ENCODE measurements at places on chromosomes 1 and 21.

GRCh38 chr1:210321552-210321951, 7.2 kb upstream of the HHAT start:
- no peak for DNase-seq

DNA sequence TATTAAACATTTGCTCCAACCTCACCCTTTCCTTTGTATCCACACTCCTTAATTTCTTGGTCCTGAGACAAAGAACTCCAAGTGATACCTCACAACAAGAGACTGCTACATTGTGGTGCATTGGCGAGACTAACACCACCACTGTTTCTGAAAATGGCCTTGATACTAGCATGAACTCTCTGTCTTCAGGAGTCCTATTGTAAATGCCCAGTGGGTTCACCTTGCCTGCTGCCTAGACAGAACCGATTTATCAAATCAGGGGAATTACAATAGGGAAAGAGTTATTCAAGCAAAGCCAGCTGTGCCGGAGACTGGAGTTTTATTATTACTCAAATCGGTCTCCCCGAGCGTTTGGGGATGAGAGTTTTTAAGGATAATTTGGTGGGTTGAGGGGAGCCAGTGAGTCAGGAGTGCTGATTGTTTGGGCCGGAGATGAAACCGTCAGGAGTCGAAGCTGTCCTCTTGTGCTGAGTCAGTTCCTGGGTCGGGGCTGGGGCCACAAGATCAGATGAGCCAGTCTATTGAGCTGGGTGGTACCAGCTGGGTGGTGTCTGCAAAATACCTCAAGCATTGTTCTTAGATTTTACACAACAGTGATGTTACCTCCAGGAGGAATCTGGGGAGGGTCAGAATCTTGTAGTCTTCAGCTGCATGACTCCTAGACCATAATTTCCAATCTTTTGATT, 83.1 kb downstream of the DESI2 start:
- no peak for DNase-seq

DNA sequence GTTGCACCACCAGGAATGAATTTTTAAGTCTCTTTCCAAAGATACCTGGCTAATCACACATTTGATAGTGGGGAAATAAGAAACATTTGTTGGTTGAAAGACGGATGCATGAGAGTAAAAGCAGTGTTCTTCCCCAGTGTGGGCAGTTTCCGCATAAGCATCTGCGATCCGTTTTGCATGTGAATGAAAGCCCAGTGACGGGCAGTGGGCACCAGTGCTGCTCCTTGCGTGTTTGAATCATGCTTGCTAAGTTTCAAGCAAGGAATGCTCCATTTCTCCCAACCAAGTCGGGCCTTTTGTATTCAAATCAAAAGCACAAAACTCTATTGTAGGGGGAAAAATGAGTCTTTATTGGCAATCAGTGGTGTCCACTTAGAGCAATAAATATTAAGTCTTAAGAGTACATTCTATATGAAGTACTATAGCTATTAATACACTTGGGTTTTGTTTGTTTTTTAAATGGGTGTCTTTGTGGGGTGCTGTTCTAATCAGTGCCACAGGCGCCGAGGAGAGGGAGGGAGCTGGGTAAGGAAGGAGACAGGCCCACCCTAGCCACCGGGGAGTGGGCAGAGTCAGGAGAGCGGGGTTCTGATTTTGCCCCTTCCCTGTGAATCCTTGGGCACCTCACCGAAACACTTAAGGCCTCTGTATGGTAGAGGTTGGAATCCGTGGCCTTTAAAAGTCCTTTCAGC, 750 bp upstream of the PTGFRN start:
- no peak for DNase-seq

DNA sequence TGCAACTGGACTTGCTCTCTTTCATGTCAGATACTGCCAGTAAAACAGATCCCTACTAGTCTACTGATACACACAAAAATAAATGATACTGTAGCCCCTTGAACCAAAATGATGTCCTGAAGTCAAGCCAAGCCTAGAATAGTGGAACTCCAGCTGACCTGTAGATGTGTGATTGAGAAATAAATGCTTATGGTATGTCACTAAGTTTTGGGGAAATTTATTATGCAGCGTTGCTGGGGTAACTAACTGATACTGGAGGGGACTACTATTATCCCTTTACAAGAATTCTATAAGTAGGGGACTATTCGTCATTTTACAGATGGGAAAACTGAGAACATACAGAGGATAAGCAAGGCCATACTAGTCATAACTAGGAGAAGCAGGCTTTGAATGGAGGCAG, 55.6 kb downstream of the RPL5 start:
- DNase-seq, result no peak

DNA sequence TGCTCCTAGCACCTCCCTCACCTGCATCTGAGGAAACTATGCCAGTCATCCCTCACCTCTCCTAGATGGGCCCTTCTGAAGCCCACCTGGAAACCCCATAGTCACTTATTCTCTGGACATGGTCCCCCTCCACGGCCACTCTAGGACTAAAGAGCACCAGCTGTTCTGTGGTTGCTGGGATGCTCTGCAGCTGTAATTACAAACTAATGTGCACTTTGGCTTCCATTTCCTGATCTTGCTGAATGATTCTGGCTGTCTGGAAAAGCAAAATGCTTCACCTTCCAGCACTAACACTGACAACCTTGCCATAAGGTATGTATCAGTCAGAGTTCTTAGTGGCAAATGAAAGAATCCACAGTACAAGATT, 48.7 kb upstream of the PSEN2 start:
- DNase-seq, result no peak

DNA sequence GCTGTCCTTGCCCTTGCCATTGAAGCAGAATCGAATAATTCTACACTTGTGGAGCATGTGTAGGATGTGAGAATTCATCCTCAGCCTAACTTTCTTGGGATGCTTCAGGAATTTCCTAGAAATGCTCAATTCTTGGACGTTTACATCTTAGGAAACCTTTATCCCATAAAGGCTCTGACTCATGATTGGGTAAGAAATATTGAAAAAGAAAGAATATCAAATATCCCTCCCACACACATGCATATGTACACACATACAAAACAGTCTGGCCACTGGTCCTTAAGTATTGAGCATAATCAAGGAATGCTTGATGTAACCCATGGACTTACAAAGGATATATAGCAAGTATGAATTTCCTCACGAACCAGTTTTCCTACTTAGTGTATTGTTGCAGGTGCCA, 83.9 kb upstream of the IPO9 start:
- DNase-seq, result no peak

All from GF-D8 (cell line).